Ecto neural progenitor cell (in vitro differentiated cells): ENCODE measurements at places on chromosomes 4 and X.

GRCh38 chrX:1661048-1661921, 46.4 kb downstream of the ASMT start:
- DNase-seq, result peak; percentile 66

- DNase-seq, result no peak
Observed at GRCh38 chr4:100590325-100590724, 72.5 kb upstream of the EMCN start.

DNA sequence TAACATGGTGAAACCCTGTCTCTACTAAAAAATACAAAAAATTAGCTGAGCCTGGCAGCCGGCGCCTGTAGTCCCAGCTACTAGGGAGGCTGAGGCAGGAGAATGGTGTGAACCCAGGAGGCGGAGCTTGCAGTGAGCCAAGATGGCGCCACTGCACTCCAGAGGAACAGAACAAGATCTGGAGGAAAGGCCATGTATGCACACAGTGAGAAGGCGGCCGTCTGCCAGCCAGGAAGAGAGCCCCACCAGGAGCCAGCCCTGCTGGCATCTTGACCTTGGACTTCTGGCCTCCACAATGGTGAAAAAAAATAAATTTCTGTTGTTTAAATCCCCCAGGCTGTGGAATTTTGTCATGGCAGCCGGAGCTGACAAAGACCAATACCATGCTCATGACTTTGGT, 28.2 kb upstream of the MSX1 start:
- DNase-seq, result no peak

DNA sequence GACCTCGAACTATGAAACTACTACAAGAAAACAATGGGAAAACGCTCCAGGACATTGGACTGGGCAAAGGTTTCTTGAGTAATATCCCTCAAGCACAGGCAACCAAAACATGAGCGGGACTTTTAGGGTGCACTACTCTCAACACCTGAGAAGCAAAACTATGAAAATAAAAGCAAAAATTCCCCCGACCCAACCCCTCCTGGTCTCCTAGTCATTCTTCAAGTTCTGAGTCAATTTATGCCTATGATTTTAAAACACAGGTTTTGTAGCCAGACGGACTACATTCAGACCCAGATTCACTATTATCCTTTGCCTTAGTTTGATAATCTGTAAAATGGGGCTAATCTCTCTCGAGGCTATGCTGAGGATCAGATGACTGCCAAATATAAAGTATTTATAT, 97.0 kb downstream of the SOWAHB start:
- no peak for DNase-seq

- DNase-seq, result no peak
Observed at GRCh38 chr4:96473246-96473645, 633.4 kb downstream of the PDHA2 start.
